ENCODE measurements at places on chromosomes 1 and 21.

DNA sequence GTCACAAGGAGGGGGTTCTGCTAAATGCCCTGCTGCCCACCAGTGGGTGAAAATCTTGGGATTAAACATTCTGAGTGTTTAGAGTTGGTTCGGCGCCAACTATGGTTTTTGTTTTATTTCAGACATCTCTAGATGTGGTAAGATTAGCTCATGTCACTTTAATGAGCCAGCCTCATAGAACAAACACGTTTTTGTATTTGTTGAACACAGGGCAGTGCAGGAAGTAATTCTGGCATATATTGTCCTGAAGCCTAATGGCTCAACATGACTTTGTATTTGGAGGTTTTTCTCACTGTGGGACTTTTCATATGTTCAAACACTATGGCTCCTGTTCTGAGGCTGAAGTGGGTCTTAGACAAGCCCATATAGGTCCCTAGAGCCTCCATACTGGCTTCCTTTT lies 107.8 kb downstream of the NGF start:
- DNase-seq = no peak

DNA sequence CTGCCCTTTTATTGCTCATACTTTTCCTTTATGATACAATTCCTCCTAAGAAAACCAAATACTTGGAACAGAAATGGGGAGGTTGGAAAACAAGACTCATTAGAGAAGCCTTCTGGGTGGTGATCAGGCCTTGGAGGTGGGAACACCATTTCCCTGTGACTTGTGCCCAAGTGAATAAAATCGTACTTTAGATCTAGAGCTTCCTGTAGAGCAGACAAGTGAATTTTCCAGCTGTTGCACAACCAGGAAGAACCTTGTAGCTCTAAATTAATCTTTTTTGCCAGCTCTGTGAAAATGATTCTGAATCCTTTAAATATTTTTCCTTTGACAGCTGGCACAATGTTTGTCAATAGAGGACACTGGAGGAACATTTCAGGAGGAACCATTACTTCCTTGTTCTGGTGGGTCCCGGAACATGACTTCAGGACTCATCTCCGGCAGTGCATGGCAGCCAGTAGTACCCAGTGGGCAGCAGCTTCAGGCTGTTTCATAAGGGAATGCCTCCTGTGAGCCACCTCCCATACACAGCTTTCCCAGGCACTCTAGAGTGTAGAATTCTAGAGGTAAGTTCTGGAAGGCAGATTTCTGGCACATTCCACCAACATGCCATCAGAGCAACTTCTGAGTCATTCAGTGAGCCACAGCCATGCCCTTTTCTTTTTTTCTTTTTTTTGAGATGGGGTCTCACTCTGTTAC lies 5.5 kb upstream of the SNAPIN start:
- peak; percentile 73 for DNase-seq

DNA sequence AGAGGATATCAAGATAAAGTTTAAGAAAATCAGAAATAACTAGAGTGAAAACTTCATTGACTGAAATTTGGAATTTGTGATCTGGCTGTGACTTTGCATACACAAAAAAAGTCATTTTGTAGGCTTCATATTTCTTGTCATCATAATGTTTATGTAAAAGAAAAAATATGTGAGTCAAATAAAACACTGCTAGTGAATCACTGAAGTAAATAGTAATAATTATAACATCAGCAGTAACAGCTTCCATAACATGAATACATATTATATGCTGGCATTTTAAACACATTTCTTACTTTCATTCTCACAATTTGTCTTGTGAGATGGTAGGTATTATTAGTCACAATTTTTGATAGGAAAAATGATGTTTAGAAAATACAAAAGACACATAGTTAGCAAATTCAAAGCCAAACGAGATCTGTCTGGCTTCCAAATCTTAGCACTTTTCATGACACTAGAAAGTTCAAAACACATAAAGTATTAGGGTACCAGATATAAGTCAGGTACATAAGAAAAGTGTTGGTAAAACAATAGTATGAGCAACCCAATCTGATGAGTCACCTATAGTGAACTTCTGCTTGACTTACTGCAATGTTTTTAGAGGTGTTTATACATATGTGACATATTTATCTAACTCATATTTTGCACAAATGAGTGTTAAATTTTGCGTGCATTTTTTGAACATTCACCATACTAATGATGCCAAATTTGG lies 241.0 kb upstream of the SNX7 start:
- no peak for DNase-seq

DNA sequence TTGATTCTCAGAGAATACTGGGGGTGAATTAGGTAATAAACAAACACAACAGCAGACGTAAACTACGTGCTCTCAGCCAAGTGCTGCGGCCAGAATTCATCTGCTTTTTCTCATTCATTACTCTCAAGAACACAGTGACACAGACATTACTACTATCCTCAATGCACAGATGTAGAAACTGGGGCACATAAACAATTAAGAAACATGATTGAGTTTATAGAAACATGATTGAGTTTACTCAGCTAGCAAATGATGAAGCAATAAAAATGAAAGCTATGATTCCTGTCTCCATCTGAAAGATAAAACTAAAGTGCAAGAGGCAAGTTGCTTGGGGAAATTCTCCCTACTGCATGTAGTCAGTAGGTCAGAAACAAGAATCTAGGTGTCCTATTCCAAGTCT lies 140.5 kb downstream of the IFI44 start:
- DNase-seq = no peak

DNA sequence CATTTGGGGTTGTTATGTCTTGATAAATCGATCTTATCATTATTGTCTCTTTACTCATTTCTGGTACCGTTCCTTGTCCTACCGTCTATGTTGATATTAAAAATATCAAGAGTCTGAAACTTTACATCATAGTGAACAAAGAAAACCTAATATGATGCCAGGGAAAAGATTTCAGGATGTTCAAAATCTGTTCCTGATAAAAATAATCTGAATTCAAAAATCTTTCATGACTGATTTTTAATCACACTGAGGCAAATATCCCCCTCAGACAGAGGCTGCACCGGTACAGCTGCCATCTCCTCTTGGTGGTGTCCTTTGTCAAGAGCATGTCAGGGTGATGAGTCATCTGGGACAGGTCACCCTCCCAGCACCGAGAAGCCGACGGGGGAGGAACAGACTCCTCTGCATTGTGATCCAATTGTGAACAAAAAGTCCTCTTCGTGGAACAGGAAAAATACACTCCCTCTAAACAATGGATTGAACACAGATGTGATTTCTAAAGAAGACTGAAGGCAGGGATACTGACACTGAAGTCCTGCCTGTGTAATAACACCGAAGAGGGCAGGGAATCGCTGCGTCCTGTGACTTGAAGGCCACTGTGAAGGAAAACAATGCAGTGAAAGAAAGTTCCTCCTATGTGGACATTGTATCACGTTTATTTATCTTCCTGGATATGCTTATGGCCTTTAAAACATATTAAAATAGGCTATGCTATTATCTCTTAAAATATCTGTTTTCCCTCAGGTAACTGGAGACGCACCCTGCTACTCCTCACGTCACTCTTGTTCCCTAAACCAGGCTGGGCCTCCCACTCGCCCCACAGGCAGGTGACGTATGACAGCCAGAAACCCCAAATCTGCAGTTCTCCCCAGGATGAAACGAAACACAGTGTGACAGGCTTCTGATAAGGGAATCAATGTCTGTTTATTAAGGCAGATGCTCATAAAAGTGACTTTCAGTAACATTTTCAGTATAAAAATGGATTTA lies 4.3 kb upstream of the SPATC1L start:
- peak; percentile 76 for DNase-seq

DNA sequence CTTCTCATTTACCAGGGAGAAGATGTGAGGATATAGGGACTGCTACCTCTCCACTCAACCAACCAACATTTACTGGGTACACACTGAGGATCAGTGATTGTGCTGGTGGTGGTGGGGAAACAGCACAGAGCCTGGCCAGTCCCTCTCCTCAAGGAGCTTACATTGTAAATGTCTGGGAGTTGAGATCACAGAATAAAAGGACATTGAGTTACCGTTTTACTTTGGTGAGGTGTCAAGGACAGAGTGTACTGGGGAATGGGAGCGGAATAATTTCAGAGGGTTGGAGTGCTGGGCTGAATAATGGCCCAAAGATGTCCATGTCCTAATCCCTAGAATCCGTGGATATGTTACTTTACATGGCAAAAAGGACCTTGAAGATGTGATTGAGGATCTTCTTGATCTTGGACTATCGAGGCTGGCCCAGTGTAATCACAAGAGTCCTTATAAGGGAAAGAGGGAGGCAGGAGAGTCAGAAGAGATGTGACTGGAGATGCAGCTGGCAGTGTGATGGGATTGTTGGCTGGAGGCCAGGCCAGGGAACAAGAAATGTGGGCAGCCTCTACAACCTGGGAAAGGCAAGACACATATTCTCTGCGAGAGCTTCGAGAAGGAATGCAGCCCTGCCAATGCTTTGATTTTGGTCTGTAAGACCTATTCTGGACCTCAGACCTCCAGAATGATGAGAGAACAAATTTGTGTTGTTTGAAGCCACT lies 26.6 kb upstream of the RWDD3 start:
- peak; percentile 13 for DNase-seq

- no peak for DNase-seq
Observed at GRCh38 chr21:31760931-31761330, 29.0 kb upstream of the SCAF4 start.

GRCh38 chr1:69491416-69491815 lies 76.3 kb upstream of the LRRC7 start:
- DNase-seq = no peak

DNA sequence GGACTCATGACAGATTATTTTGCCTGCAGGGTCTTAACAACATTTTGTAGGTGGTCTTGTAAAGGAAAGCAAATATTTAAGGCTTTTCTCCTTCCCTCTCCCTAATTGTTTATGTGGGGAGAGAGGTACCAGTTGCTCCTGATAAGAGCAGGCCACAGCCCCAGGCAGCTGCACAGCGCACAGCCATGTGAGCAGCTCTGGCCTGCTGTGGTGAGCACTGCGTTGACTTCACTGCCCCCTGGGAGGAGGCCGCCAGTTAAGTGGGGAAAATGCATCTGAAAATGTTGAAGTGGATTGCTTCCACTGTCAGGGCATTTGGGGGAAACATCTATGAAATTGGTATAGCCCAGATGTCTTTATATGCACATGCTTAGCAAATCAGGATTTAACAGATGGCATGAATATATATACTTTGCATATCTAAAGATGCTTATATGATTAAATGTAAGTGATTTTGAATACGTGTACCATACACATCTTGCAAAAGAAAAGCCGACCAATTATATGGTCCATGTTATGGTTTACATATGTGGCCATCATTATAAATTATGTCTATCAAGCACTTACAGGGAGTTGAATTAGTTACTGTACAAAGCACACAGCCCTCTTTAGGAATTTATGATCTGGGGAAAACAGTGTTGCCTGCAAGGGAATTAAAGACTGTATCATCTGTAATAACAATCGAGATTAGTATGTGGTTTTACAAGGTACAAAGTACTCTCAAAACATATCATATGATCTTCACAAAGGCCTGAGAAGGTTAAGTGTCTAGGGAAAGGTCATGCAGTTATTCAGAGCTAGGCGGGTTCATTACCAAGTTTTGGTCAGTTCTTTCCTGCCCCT lies 132.1 kb downstream of the RHOU start:
- no peak for DNase-seq

DNA sequence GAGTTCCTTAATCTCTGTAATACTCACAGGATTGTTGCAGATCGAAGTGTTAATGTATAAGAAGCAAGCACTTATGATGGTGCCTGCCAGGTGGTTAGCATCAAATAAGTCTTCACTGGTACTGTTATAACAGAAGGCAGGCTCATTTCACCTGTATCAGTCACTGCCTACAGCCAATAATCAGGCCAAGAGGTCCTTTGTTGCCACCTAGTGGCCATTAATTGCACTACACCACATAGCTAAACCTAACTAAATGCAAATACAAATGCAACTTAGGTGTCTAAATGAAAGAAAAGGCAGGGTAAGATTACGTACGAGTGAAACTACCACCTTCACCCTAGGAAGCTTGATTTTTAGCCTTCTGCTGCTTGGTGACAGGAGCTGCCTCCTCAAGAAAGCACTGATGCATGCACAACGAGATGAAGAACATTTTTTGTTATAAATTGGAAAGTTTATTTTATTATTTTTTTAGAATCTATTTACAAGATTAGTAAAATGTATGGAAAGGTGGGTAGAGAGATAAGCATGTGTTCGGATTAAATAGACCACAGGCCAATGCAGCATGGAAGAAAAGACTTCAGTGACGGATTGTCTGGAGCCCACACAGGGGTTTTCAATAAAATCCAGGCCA lies 334.8 kb upstream of the CAMK1G start:
- peak; percentile 50 for DNase-seq

DNA sequence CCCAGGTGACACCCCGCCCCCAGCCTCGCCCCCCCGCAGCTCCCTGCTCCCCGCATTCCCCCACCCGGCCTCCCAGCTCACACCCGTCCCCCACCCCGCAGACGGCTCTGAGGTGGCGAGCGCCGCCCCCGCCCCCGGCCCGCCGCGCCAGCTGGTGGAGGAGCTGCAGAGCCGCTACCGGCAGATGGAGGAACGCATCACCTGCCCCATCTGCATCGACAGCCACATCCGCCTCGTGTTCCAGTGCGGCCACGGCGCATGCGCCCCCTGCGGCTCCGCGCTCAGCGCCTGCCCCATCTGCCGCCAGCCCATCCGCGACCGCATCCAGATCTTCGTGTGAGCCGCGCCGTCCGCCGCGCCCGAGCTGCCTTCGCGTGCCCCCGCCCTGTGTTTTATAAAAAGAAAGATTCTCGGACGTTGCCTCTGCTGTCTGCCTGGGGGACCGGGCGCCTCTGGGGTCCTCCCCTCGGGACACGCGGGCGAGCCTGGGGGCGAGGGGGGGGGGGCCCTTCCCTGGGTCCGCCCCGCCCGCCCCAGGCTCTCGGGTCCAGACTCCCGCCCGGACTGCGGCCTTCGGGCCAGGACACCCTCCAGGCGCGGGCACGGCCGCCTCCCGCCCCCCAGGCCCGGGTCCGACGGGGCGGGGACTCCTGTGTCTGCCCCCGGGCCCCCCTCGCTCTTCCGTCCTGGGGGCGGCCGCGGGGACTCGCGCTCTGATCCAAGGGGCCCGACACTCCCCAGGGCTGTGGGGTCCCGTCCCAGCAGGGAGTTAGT lies 1.6 kb upstream of the MMP23B start:
- no peak for DNase-seq

- no peak for DNase-seq
Observed at GRCh38 chr1:211529453-211529852, 37.5 kb upstream of the RD3 start.

- no peak for DNase-seq
Observed at GRCh38 chr1:101284622-101285218, 47.9 kb downstream of the S1PR1 start.

- DNase-seq = no peak
Observed at GRCh38 chr1:172779491-172779890, 120.6 kb downstream of the FASLG start.

GRCh38 chr21:15761507-15762100 lies 31.8 kb downstream of the USP25 start:
- DNase-seq = peak; percentile 27

DNA sequence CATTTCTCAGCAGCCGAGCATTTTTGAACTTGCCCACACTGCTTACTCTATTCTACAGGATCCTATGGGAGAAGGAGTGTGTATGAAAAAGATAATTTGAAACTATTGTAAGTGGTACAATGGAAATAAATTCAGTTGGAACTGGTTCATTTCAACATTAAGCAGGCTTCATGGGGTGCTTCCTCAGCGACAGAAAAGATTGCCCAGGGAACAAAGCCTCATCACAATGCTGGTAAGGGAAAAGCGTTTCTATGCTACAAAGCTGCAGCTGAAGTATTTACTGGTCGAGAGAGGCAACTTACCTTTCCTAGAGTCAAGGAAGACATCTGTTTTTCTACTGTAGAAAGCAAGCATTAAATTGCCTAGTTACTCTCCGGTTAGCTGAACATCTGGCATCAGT lies 568.2 kb upstream of the ZP4 start:
- DNase-seq = no peak

GRCh38 chr1:101993710-101994109 lies 3.0 kb downstream of the OLFM3 start:
- DNase-seq = no peak
